ENCODE measurements at places on chromosomes 1 and 21. TPM values are rescaled to one million over a fixed set of nuclear protein-coding genes. Genes with fewer than 3 reads are reported as not detected.

Gene HAO2
- total RNA-seq, result not detected

Gene OR2M3
- total RNA-seq, result not detected

Gene CYP4Z1
- total RNA-seq, result not detected

Gene RNF207
- 9.2 TPM for total RNA-seq

Gene RAD54L
- 0.66 TPM for total RNA-seq

Gene APP
- 633 TPM for total RNA-seq

Gene TUFT1
- total RNA-seq, result 18.2 TPM

Gene GSTM1
- not detected for total RNA-seq

Gene IVL
- not detected for total RNA-seq

Gene SYTL1
- total RNA-seq, result under 0.01 TPM

Gene UBASH3A
- total RNA-seq, result not detected

Gene IRF6
- under 0.01 TPM for total RNA-seq

Gene TGFBR3
- 31.6 TPM for total RNA-seq

Gene CELSR2
- 3.5 TPM for total RNA-seq

Gene REG4
- total RNA-seq, result not detected

Gene ASCL5
- under 0.01 TPM for total RNA-seq

Gene CRYAA
- not detected for total RNA-seq

Gene HCRTR1
- not detected for total RNA-seq

Gene CLIC6
- 1.8 TPM for total RNA-seq

Gene FMO1
- 0.77 TPM for total RNA-seq

Gene EFNA1
- total RNA-seq, result not detected

Gene C1orf232
- not detected for total RNA-seq

Gene CD1D
- 0.66 TPM for total RNA-seq

Gene OR6K2
- not detected for total RNA-seq

Gene SIPA1L2
- total RNA-seq, result 12.6 TPM

Gene PTPRC
- under 0.01 TPM for total RNA-seq

All from fibroblast of lung (primary cell).